ENCODE measurements at places on chromosomes 6 and 20. TPM values are rescaled to one million over a fixed set of nuclear protein-coding genes. Genes with fewer than 3 reads are reported as not detected.

Gene SEMG1
- not detected for total RNA-seq

Gene DUSP15
- total RNA-seq = 0.87 TPM

Gene EFCAB8
- total RNA-seq = not detected

Gene CEP85L
- total RNA-seq = 1.7 TPM

Gene BLOC1S5
- total RNA-seq = 9.0 TPM

Gene PAK5
- not detected for total RNA-seq

Gene GPX5
- total RNA-seq = not detected

Gene BCAS1
- 0.37 TPM for total RNA-seq

Gene SLC52A3
- 0.38 TPM for total RNA-seq

Gene PROKR2
- total RNA-seq = not detected

Gene RAD21L1
- not detected for total RNA-seq

Gene ADGB
- total RNA-seq = not detected
